ENCODE measurements at places on chromosomes 16 and 17.

GRCh38 chr17:10743316-10744009 is 13.6 kb upstream of the TMEM220 start:
- DNase-seq = no peak

GRCh38 chr17:10815319-10815718 is 11.4 kb upstream of the TMEM238L start:
- no peak for DNase-seq

- DNase-seq = no peak
Measured at GRCh38 chr17:60545465-60546191, 19.6 kb upstream of the APPBP2 start.

DNA sequence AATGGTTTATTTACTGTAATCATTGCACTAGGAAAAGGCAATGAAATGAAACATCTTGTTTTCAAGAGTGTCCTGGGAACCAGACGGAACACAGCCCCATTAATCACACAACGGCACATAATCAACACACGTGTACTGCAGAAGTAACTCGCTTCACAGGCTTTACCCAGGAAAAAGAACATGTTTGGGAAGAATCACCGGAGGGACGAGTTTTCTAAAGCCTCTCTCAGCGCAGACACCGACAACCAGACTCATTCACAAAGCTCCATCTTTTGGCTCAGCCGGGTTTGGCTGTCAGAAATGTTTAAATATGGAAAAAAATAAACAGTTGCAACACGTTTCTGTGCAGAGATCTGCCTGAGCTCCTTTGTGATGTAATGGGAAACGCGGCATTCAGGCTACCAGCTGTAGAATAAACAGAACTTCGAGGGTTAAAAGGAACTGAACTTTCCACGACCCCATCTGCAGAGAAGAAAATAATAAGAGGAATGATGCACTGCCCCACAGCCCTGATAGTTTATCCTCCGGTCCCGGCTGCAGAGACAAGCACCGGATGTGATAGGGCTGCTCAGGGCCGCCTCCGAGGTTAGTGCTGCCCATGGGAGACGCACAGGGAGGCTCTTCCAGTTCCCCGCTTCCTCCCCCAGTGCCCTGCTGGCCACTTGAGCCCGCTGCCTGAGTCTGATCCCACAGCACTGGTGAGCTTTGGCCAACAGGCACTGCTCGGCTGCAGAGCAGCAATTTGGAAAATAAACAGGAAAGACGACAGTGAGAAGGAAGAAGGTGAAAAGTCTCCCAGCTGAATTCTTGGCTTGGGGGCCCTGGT is 119.8 kb downstream of the HIC1 start:
- no peak for DNase-seq

DNA sequence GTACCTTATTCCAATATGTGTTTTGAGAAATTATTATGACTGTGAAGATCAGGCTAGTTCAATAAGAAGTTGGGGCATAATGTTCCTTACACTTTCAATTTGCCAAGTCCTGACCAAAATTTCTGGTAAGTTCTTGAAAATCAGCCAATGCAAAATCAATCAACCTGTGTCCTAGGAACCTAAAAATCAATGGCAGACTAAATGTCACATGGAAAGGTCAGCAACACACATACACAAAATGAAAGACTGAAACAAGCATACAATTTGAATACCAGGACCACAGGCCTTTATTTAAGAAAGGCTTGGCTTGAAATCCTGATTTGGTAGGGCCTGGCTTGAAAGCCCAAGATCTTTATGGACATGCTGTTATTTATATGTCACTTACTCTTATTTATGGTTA is 155.5 kb upstream of the ZKSCAN2 start:
- no peak for DNase-seq

- no peak for DNase-seq
Measured at GRCh38 chr17:55794725-55795482, 44.1 kb downstream of the PCTP start.

GRCh38 chr16:78154729-78155461 is 55.4 kb downstream of the WWOX start:
- no peak for DNase-seq

DNA sequence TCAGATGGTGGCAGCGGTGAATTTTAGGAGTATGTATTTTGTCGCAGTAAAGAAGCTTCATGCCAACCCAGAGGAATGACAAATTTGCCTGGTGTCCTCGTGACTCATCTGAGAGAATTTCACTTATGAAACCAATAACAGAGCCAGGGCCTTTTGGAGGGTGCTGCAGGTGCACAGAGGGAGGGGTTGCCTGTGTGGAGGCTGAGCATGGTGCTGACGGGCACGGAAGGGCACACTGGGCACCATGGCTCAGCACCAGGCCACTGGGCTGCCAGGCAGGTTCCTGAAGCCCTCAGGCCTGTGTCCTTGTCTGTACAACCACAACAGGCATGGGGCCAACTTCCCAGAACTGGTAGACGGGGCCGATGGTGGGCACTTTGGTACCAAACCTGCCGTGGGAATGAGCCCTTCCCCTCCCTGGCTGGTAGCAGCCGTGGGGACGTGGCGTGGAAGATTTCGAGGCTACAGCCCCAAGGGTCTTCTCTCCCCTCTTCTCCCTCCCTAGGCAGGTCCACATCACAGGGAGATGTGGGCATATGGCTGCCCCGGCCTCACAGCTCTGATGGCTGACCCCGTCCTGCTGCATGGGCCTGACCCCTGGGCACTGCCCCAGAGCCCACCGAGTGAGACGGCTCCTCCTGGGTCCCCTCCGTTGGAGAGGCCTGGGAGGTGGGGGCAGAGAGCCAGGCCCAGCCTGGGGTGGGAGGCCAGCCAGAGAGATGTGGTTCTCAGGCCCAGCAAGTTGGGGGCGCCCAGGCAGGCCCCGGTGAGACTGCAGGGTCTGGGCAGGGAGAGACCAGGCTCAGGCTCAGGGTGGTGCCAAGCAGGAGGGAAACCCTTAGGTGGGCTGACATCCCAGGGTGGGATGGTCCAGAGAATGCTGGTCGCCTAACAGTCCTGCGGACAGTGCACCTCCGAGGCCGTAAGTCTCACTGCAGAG is 30.2 kb upstream of the ZNF469 start:
- DNase-seq = no peak

- no peak for DNase-seq
Measured at GRCh38 chr17:74268558-74268957, 5.5 kb upstream of the DNAI2 start.

GRCh38 chr17:75191584-75191983 is 8.8 kb upstream of the SUMO2 start:
- no peak for DNase-seq

- DNase-seq = no peak
Measured at GRCh38 chr17:18259621-18260331, 686 bp upstream of the MIEF2 start.

GRCh38 chr17:74749279-74750038 is 1.0 kb downstream of the NHERF1 start:
- no peak for DNase-seq

- DNase-seq = no peak
Measured at GRCh38 chr17:933312-934073, 46.1 kb downstream of the NXN start.

GRCh38 chr17:60606036-60606435 is 6.0 kb downstream of the PPM1D start:
- DNase-seq = no peak

DNA sequence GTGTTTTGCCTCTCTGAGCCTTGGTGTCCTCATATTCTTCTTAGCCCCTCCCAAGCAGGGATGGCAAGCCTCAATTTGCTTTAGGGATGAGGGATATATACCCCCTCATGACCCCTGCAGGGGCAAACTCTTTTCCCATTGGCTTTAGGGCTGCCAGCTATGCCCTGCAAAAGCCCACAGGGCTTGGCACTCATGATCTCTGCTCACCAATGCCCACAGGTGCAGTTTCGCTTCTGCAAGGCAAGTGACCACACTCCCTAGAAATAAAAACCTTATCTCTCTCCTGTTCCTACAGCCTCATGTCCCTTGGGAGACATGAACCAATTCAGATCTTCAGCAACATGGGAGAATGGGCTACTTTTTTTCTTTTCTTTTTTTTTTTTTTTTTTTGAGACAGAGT is 8.8 kb downstream of the BEAN1 start:
- DNase-seq = no peak

DNA sequence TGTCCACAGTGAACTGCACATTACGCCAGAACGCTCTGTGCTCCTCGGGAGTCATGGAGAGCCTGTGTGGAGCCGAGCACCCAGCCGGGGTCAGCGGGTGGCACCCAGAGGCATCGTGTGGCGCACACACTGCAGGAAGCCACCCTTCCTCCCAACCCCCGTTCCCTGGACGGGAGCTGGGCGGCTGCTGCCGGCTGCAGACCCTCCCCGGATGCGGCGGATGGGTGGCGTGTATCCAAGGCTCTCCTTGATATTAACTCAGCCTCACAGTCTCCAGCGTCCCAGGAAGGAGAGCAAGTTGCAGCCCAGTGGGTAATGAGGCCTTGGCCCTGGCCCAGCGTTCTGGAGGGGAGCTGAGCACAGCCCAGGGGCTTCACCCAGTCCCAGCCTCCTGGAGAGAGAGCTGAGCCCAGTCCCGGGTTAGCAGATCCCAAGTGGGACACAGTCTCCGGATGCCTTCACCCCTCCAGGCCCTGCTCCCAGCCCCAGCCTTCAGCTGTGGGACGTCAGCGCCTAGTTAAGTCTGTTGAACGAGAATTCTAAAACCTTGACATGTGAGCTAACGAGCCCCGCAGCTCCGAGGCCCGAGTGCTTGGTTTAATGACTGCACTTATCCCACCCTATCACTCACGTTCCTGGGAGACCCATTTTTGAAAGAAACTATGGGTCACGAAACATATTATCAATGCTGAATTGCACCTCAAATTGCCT is 86.6 kb downstream of the TBC1D16 start:
- DNase-seq = no peak

- no peak for DNase-seq
Measured at GRCh38 chr16:5533321-5533888, 435.8 kb upstream of the EEF2KMT start.

GRCh38 chr17:68011199-68011665 is 15.0 kb upstream of the C17orf58 start:
- DNase-seq = peak; percentile 31

GRCh38 chr16:2211923-2212347 is 1.3 kb upstream of the BRICD5 start:
- DNase-seq = no peak
